ENCODE measurements at places on chromosomes 13 and 19. TPM values are rescaled to one million over a fixed set of nuclear protein-coding genes. Genes with fewer than 3 reads are reported as not detected.

Gene PTGER1
- polyA plus RNA-seq = not detected

Gene RXFP2
- 0.01 TPM for polyA plus RNA-seq

Gene TMEM59L
- polyA plus RNA-seq = 13.8 TPM

Gene ETFB
- 396 TPM for polyA plus RNA-seq

Gene DHDH
- 0.17 TPM for polyA plus RNA-seq

Gene LAIR1
- 5.1 TPM for polyA plus RNA-seq

Gene FCER2
- 0.13 TPM for polyA plus RNA-seq

Measured in heart right ventricle (tissue), 16 donors.